ENCODE measurements at places on chromosomes 16 and 17.

GRCh38 chr17:1110862-1111598 is 68.8 kb downstream of the ABR start:
- DNase-seq = peak; percentile 37

- no peak for DNase-seq
Measured at GRCh38 chr17:45296833-45297124, 20.0 kb downstream of the MAP3K14 start.

DNA sequence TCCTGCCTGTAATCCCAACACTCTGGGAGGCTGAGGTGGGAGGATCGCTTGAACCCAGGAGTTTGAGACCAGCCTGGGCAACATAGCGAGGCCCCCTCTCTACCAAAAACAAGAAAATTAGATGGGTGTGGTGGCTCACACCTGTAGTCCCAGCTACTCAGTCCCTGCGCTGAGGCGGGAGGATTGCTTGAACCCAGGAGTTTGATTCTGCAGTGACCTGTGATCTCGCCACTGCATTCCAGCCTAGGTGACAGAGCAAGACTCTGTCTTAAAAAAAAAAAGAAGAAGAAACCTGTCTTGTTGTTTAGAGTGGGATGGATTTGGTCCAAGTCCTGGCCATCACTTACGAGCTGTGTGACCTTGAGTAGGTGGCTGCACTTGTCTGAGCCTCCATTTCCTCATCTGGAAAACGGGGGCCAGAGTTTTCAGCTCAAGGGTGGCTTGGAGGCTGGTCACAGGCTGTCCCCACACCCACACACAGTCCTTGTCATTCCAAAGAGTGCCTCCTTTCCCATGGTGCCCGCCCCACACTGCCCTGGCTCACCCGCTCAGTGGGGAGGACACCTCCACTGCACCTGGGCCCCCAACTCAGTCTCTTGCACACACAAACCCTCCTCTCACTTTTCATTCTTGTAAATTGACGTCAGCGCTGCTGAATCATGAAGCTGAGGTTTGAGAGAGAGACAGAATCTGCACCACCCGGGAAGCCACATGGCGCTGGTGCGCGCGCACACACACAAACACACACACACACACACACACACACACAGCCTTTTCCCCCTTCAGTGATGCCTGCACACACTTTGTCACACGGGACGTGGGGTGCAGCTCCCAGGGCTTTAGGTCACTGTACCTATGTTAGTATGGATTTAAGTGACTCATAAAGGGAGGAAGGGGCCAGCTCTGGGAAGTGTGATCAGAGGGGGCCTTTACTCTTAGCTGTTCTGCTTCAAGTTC is 4.2 kb downstream of the SOCS1 start:
- no peak for DNase-seq

- DNase-seq = no peak
Measured at GRCh38 chr17:32192379-32192778, 50.1 kb downstream of the RHOT1 start.

DNA sequence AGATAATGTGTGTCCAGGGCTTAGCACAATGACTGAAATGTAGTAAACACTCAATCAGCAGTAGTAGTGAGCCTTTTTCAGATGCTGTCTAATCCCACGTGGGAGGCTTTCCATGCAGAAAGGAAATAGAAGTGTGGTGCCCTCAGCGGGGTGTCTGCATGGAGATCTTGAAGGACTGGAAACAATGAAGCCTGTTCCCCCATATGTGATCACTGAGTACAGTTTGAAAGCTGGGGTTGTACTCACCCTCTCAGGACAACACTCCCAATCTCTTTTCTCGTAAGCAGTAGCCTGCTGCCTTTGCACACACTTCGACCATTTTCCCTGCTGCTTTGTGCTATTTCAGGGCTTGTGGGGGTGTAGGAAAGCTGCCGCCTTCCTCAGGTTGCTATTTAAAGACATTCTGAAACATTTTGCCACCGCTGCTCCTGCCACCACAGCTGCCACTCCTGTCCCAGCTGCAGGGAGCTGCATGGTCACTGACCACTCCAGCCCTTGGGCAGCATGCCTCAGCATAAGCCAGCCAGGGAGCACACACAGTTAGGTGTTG is 40.6 kb upstream of the HAS3 start:
- no peak for DNase-seq

Measured in epithelial cell of proximal tubule (primary cell).